ENCODE measurements at places on chromosomes 1 and 21. TPM values are rescaled to one million over a fixed set of nuclear protein-coding genes. Genes with fewer than 3 reads are reported as not detected.

DNA sequence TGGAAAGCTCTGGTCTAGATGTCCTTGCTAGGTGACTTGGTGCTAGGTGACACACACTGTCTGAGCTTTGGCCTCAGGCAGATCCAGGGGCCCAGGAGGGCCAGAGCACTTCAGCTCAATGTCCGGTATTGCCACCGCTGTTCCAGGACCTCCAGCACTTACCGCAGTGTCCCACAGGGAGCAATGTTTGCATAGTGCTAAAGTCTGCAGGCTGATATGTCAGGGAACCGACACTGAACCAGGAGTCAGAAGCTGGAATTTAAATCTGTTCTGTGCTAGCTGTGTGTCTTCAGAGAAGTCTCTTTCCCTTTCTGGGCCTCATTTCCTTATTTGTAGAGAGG is 19.3 kb downstream of the DHCR24 start:
- DNase-seq: no peak

NTMT2 gene
- not detected for polyA plus RNA-seq

HAPLN2 gene
- polyA plus RNA-seq: not detected

DNA sequence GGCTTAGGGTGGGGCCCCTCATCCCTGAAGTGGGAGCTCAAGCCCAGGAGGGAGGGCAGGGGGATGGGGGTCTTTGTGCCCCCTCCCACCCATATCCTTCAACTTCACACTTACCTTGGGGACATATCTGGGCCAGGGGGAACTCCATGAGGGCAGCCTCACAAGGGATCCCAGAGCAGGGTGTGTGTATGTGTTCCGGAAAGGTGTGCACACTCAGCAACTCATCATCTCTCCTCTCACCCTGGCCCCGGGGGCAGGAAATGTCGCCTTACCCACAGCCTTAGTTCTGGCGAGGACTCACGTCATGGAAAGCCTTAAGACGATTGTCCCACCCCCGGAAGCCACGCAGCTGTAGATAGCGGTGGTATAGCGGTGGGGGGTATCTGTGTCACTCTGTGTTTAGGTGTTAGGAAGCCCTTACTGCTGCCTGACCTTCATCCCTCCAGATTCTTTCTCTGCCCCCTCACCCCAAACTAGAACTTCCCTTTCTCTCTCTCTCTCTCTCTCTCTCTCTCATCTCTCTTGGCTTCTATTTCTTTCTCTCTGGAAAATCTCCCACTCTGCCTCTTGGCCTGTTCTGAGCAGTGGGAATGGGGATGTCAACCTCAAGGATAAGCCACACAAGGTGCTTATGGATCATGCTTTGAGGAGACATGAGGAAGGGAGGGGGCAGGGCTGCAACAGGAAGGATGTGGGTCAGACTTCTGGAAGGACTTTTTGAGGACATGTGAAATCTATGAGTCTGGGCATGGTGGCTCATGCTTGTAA is at the start of gene SH2D2A:
Gene SH2D2A (minus strand): TSS at position 288 of the 768 bp plus-strand sequence. CDS start 140 bp downstream, at position 148.
- no peak for DNase-seq

GRCh38 chr1:54273092-54273794 is 73.3 kb downstream of the MRPL37 start:
- peak; percentile 83 for DNase-seq

DNA sequence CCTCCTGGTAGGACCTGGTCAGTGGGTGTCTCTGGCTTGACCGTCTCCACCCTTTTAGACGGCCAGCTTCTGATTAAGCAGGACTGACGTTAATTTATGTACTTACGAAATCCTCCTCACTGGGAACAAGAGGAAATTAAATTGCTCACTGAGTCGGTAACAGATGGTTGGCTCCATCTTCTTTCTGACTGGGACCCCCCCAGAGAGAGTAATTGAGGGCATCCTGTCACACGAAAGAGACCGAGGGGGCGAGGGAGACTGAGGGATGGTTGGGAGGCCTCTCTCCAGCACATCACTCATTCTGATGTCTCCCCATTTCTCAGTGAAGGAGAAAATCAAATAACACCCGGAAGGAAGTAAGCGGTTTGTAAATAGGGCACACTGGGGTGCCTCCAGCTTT is 104.8 kb downstream of the OMA1 start:
- DNase-seq: no peak

DCLRE1B gene
- 2.7 TPM for polyA plus RNA-seq
